ENCODE measurements at places on chromosomes 13 and 19. TPM values are rescaled to one million over a fixed set of nuclear protein-coding genes. Genes with fewer than 3 reads are reported as not detected.

GRCh38 chr19:46631481-46631880 is 4.5 kb downstream of the GNG8 start:
- DNase-seq, result no peak

Gene BICRA
- 17.9 TPM for total RNA-seq

Gene ANKRD24
- 0.63 TPM for total RNA-seq

DNA sequence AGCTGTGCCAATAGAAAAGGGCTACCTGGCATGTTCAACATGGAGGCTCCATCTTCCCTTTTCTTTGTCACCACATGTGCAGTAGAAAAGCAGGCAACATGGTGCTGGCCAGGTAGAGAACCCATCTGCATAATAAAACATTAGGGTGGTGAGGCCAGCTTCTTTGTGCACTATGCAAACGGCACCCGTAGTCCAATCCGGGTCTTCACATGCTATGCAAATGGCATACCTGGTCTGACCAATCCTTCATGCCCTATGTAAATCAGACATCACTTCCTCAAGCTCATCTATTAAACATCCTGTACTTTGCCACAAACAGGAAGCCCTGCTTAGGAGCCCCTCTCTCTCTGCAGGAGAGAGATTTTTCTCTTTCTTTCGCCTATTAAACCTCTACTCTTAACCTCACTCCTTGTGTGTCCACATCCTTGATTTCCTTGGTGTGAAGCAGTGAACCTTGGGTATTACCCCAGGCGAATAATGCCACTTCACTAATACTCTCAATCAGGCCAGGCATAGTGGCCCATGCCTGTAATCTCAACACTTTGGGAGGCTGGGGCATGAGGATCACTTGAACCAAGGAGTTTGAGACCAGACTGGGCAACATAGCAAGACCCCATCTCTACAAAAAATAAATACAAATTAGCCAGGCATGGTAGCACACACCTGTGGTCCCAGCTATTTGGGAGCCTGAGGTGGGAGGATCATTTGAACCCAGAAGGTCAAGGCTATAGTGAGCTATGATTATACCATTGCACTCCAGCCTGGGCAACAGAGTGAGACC is 111.3 kb upstream of the MRI1 start:
- DNase-seq, result no peak

DNA sequence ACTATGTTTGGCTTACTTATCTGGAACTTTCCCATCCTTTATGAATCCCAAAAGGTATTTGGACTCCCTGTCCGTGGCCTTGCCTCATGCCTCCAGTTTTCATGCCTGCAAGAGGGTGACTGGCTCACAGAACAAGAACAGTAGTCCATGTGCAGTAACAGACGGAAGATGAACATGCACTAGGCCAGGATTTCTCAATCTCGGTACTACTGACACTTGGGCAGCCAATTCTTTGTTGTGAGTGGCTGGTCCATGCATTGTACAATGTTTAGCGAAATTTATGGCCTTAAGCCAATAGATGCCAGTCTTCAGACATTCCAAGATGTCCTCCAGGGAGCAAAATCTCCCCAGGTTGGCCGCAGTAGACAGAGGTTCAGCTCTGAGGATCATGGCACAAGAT is 61.9 kb downstream of the DOCK9 start:
- DNase-seq, result no peak

Gene USHBP1
- 12.8 TPM for total RNA-seq

GRCh38 chr19:33280351-33280921 is 21.9 kb downstream of the CEBPA start:
- DNase-seq, result peak; percentile 17

DNA sequence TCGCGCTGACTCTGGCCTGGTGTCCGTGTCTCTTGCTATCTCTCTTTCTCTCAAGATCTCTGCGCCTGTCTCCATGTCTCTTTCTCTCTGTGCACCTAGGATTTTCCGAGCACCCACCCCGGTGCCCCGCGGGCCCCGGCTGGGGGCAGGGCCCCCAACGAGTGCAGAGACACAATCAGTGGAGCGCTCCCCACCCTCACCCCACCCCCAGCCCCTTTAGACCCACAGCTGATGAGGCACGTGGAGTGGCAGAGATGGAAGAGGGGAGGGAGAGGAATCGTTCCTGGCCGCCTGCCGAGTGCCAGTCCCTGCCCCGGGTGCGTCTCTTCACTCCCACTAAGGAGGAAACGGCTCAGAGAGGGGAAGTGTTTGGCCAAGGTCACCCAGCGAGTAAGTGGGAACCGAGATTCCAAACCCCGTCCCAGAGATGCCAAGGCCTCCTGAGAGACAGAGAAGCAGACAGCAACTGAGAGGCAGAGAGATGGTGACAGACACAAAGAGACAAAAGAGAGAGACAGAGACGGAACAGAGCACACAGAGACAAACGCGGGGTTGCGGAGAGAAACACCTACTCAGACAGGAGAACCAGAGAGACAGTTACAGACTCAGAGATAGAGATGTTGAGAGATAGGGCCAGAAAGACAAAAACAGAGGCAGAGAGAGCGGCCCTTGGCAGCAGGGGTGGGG is 626 bp upstream of the BCL3 start:
- DNase-seq, result peak; percentile 90

Gene KLK6
- total RNA-seq, result not detected

- DNase-seq, result no peak
These were observed 8.5 kb downstream of the SOX21 start for GRCh38 chr13:94703721-94704314.

DNA sequence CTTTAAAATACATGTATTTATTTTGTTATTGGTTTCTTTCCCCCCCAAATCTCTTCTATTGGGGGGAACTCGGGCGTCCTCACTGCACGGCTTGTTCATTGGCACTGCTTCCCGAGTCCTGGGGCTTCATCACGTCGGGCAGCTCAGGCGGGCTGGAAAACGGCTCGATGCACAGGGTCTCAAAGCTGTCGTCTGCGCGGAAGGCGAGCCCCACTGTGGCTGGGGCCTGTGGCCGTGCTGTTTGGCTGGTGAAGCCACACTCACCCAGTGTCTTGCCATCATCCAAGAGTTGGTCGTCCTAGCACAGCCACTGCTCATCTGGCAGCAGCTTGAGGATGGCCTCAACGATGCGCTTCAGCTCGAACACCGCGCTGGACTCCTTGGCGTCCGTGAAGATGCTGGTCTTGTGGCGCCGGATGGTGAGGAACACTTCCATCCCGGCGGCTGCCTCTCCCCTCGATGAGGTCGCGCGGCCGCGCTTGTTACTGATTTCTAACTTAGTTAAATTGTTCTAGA is 6.0 kb upstream of the ATP8A2 start:
- no peak for DNase-seq

Gene LRRC25
- total RNA-seq, result 15.6 TPM

Gene RFXANK
- 33.1 TPM for total RNA-seq

- DNase-seq, result no peak
These were observed 230.2 kb downstream of the TDRD3 start for GRCh38 chr13:60627071-60627686.

DNA sequence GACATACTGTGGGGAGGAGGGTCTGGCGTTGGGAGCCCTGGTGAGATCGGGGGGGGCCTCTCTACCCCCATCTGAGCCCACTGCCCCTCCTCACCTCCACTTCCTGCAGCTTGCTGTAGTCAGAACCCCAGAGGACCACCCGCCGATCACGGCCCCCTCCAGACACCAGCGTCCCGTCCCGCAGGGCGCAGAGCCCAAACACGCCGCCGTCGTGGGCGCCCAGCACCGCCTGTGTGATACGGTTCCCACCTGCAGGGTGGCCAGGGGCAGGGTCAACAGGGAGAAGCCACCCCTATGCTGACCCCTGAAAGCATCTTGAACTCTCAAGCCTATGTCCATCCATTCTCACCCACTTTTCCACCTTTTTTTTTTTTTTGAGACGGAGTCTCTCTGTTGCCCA is 17.8 kb downstream of the EML2 start:
- no peak for DNase-seq

Gene GSX1
- not detected for total RNA-seq

DNA sequence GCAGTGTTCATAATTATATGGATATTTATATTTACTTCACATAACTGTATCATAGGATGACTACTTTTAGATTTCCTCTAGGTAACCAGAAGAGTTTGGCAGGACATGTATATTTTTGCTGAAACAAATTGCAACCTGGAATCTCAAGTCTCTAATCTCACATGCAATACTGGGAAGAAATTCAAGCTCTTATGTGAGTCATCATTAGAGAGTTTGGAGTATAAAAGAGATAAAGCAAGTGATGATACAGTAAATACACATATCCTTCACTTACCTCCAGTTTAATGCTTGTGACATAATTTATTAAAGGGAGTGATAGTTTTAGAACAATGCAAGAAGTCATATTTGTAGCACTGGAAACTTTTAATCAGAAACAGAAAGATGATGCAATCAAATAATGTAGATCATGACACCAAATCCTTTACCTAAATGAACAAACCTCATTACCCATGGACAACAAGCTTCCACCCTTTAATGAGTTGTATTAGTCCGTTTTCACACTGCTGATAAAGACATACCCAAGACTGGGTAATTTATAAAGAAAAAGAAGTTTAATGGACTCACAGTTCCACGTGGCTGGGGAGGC is 15.8 kb upstream of the OR7A17 start:
- DNase-seq, result no peak

- no peak for DNase-seq
These were observed 1.3 kb downstream of the POU4F1 start for GRCh38 chr13:78601874-78602560.

Gene RFPL4A
- total RNA-seq, result not detected

Gene GRWD1
- total RNA-seq, result 21.4 TPM

GRCh38 chr13:30322428-30322827 is 15.1 kb upstream of the KATNAL1 start:
- DNase-seq, result no peak

GRCh38 chr13:110308656-110309359 is 1.7 kb downstream of the COL4A2 start:
- DNase-seq, result no peak

- DNase-seq, result no peak
These were observed 2.7 kb downstream of the MAP4K1 start for GRCh38 chr19:38615007-38615581.

GRCh38 chr19:33486936-33487811 is 34.4 kb downstream of the PEPD start:
- DNase-seq, result peak; percentile 38

DNA sequence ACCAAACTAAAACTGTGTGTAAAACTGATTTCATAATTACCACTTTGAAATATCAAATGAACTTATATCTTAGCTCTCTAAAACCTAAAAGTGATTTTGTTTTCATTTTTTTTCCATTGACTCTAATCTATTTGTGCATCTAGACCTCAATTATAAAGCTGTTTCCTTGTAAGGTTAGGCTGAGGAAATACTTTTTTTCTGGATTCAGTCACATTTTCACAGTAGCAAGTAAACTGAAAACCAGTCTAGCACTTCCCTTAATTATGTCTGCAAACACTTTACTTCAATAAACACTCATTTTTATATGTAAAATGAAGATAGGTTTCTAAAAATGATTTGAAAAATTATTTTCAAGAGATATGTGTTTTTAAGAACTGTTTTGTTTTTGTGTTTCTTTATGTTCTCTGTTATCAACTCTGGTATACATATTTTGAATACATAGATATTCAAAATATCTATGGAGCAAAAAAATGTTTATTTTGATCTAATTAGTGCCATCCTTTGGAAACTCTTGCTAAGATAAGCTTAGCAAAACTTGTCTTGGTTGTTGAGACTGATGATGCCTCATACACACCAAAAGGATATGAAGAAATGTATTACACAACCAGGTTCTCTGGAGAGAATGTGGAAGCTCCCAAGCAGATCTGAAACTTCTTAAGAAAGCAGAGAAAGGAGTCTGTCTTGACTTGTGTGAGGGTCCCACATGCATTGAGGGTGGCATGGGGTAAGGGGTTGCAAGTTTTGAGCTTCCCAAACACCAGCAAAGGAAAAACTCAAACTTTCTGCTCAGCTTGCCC is 1887.4 kb downstream of the PCDH9 start:
- no peak for DNase-seq

GRCh38 chr13:83765796-83766195 is 116.5 kb downstream of the SLITRK1 start:
- DNase-seq, result no peak

DNA sequence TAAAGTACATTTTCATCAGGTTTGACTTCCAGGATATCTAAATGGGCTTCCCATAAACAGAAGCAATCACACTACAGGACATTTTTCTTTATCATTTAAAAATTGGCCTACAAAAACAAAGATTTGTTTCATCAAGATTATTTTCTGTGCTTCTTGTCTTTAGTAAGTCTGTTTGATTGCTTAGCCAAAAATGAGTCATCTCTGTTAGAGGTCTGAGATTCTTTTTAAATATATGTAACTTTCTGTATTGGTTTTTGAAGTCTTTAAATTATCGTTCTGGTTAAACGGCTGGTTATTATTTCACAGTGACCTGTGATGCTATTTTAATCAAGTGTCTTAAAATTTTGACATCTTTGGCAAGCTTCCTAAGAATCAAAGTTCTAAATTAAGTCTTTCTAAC is 62.7 kb downstream of the SLITRK1 start:
- no peak for DNase-seq

DNA sequence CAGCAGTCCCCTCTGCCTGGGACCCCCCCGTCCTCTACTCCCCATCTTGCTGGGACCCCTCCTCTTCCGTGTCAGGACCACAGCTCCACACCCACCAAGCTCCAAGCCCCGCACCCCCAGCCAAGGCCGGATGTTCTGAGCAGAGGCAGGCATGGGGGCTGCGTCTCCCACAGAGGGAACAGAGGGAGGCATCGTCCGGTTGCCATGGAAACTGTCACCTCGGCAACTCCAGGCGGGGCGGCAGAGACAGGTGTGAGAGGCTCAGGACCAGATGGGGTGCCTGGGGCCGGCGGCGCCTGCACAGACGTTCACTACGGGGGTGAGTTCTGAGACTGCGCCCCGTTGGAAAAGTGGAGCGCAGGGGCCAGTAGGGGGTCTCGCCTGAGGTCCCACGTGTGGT is 5.4 kb downstream of the RNU6-9 start:
- no peak for DNase-seq

- DNase-seq, result no peak
These were observed 24.0 kb downstream of the SLC8A2 start for GRCh38 chr19:47447470-47448359.

DNA sequence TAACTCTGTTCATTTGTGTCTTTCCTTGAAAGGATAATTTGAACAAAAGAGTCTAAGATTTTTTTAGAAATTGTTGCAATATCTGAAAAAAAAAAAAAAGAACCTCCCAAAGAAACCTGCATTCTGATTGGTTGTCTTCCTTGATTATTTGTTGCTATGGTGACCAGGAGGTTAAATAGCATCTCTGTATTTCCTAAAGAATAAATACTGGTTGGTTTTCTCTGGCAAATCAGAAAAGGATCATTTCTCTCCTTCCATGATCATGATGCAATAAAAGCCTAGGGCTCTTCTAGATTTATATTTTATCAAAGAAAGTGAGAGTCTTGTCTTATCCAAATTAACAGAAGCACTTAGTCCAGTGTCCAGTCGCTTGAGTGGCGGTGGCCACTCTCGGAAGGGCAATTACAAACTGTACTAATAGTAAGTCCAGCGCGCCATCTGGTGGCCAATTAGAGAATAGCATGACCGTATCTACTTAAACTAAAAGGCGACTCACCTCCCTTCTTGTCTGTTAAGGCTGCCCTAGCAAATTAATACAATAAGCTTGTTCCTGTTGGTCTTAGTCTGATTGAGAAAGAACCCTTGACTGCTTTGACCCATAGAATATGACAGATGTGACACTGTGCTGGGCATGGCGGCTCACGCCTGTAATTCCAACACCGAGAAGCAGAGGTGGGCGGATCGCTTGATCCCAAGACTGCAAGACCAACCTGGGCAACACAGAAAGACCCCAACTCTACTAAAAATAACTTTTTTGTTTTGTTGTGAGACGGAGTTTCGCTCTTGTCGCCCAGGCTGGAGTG is 47.0 kb upstream of the PNMA8B start:
- DNase-seq, result peak; percentile 94

All from aorta (tissue), 5 donors.